ENCODE measurements at places on chromosomes 12 and 14. TPM values are rescaled to one million over a fixed set of nuclear protein-coding genes. Genes with fewer than 3 reads are reported as not detected.
A peak's percentile ranks its signal among the peaks of the same experiment; 100 is the strongest.

DNA sequence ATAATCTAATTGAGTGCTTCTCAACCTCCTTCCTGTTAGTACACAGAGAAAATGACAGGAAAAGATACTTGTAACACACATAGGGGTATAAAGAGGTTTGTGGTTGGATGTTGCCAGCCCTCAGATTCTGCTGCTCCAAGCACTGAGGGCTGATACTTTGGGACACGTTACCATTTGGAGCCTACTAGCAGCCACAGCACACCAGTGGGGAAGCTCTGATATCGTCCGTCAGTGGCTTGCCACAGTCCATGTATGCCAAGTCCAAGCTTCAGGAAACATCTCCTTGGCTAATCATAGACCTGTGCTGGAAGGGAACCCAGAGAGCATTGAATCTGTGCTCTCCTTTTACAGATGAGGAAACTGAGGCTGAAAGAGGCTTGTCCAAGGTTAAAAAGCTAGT, 22.3 kb downstream of the B4GALNT3 start:
- DNase-seq, result no peak
- no peak overlapping the region for H3K4me3 ChIP-seq
- no peaks in the 10 kb centered on the region for H3K36me3 ChIP-seq

DNA sequence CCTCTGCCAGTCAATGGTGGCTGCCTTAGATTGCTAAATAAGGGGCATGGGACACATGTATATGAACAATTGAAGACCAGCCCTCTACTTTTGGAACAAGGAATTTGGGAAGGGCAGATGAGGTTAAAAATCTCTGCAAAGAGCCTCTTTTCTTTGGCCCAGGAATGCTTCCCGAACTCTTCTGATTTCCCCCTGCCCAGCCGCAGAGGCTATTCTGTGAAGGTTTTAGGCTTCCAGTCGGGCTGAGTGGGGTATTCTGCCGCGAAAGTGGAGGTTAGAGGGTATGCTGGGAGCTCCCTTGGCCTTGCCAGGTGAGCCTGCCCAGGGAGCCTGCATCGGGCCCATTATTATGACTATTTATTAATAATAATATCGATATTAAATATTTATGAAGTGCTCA, 1.2 kb downstream of the POU6F1 start:
- no peaks in the 10 kb centered on the region for H3K27me3 ChIP-seq
- DNase-seq, result no peak
- peak overlapping the region; percentile 77 for H3K4me3 ChIP-seq
- H3K27ac ChIP-seq, result peak overlapping the region; percentile 58

The SERPINA12 gene
- total RNA-seq, result not detected

DNA sequence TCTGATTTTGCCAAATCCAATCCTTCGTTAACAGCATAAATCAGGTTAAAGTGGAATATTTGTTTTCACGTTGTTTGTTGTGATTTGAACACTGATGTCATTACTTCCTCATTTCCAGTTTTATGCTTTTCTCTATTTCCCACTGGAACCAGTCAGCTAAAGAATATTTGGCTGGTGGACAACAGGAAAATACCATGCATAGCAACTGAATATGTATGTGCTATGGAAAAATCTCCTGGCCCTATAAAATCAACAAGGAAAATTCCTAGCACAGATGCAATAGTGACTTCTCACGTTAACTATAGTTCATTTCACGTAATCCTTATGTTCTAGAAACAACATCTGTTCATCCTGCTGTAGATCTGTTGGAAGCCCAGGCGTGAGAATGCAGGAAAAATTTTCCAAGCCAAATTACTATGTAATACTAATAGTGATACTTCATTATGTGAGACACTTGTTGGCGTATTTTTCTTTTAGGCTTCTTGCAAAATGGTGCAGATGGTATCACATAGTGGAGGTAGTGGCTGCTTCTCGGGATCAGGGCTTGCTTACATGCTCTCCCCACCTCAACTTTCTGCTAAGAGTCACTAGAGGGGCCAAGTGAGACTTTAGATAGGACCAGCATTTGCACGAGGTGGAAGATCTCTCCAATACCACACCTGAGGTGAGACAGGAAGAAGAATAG, 86.3 kb upstream of the USP44 start:
- DNase-seq, result peak; percentile 100
- peak overlapping the region; percentile 99 for H3K27ac ChIP-seq
- H3K27me3 ChIP-seq, result no peaks in the 10 kb centered on the region

The SYT1 gene
- total RNA-seq, result 3.0 TPM

GRCh38 chr14:90774316-90774715, 41.9 kb downstream of the TTC7B start:
- peaks cover 13% of the 10 kb centered on the region for H3K36me3 ChIP-seq
- DNase-seq, result no peak
- H3K27me3 ChIP-seq, result no peaks in the 10 kb centered on the region
- H3K27ac ChIP-seq, result no peak overlapping the region

- DNase-seq, result no peak
- no peaks in the 10 kb centered on the region for H3K27me3 ChIP-seq
- no peak overlapping the region for H3K27ac ChIP-seq
- no peaks in the 10 kb centered on the region for H3K36me3 ChIP-seq
- peaks cover 10% of the 10 kb centered on the region for H3K4me1 ChIP-seq
- no peak overlapping the region for H3K4me3 ChIP-seq
These were observed 114.7 kb upstream of the AMIGO2 start for GRCh38 chr12:47194501-47194900.

The LBHD2 gene
- not detected for total RNA-seq

DNA sequence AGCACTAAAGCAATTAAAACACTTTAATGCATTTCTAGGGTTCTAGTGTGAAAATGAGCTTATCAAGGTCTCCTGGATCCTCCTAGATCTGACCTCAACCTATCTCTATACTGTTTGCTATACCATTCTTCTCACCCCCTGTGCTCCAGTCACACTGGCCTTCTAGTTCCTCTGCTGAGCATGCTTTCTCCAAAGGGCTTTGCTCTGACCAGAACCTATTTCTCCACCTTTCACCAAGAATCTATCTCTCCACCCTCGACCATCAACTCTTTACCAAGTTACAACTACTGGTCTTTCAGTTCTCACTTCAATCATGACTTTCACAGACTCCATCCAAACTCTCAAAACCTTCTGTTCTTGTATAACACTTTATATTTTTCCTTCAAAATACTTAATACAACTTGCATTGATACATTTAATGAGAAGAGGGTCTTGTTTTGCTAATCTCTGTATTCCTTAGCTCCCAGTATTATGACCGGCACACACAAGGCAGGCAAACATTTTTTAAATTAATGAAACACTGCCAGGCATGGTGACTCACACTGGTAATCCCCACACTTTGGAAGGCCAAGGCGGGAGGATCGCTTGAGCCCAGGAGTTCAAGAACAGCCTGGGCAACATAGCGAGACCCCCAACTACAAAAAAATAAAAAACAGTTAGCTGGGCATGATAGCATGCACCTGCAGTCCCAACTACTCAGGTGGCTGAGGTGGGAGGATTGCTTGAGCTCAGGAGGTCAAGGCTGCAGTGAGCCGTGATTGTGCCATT, 22.8 kb downstream of the PPP1R12A start:
- peaks cover 2% of the 10 kb centered on the region for H3K36me3 ChIP-seq
- H3K27ac ChIP-seq, result no peak overlapping the region
- no peak overlapping the region for H3K4me3 ChIP-seq
- peak; percentile 59 for DNase-seq
- H3K27me3 ChIP-seq, result no peaks in the 10 kb centered on the region
- H3K4me1 ChIP-seq, result peaks cover 3% of the 10 kb centered on the region

GRCh38 chr12:103024650-103025049, 67.2 kb downstream of the ASCL1 start:
- no peaks in the 10 kb centered on the region for H3K27me3 ChIP-seq
- no peak overlapping the region for H3K4me3 ChIP-seq
- no peaks in the 10 kb centered on the region for H3K36me3 ChIP-seq
- no peak for DNase-seq
- no peak overlapping the region for H3K27ac ChIP-seq
- H3K4me1 ChIP-seq, result no peaks in the 10 kb centered on the region

- no peaks in the 10 kb centered on the region for H3K27me3 ChIP-seq
- H3K27ac ChIP-seq, result no peak overlapping the region
- no peak overlapping the region for H3K4me3 ChIP-seq
- no peaks in the 10 kb centered on the region for H3K36me3 ChIP-seq
- no peaks in the 10 kb centered on the region for H3K4me1 ChIP-seq
These were observed 174.0 kb downstream of the SLC2A13 start for GRCh38 chr12:39931857-39932256.

GRCh38 chr12:95972832-95973456, 23.2 kb downstream of the HAL start:
- peaks cover 9% of the 10 kb centered on the region for H3K27me3 ChIP-seq
- H3K4me3 ChIP-seq, result no peak overlapping the region
- H3K27ac ChIP-seq, result no peak overlapping the region
- no peaks in the 10 kb centered on the region for H3K4me1 ChIP-seq
- DNase-seq, result no peak

The FMNL3 gene
- total RNA-seq, result 36.4 TPM

The LRTM2 gene
- total RNA-seq, result not detected

DNA sequence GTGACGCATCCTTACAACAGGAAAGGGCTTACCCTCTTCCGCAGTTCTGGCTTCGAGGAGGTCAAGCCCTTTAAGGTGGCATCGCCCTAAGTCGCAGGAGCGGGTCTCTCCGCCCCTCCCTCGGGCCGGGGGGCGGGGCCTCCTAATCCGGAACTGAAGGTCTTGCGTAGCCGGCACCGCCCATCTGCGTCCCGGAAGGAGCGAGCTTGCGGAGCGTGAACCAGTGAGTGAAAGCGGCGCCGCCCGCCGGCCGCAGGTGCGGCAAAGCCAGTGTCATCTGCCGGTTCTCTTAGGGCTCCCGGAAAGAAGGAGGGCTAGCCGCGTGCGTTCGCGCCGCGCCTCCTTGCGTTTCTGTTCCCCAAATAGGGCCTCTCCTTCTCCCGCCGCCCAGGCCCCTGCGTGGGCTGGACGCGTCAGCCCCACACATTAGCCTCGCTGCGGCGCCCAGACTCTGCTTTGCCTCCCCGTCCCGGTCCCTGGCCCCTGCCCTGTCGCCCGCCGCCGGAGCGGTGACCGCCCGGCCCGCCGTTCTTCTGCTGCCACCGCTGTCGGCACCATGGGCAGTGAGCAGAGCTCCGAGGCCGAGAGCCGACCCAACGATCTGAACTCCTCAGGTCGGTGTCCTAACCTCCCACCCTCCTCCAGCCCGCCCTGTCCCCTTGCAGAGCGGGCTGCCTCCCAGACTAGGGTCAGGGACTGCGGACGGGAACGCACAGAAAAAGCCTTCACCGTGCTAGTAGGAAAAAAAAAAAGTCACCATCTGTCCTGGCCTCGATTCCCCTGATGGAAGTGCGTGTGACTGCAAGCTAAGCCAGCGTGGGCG, at the start of gene BORCS5:
Gene BORCS5, plus strand, starts transcription at position 183 of the 823 bp plus-strand sequence. Its CDS starts 374 bp downstream, at position 557.
- H3K27ac ChIP-seq, result peak within 1 kb of the TSS; percentile 72
- no peaks in the 10 kb centered on the region for H3K4me1 ChIP-seq
- no peaks in the 10 kb centered on the region for H3K27me3 ChIP-seq
- peak within 1 kb of the TSS; percentile 74 for H3K4me3 ChIP-seq
- H3K36me3 ChIP-seq, result no peaks in the 10 kb centered on the region

The UNC79 gene
- not detected for total RNA-seq

DNA sequence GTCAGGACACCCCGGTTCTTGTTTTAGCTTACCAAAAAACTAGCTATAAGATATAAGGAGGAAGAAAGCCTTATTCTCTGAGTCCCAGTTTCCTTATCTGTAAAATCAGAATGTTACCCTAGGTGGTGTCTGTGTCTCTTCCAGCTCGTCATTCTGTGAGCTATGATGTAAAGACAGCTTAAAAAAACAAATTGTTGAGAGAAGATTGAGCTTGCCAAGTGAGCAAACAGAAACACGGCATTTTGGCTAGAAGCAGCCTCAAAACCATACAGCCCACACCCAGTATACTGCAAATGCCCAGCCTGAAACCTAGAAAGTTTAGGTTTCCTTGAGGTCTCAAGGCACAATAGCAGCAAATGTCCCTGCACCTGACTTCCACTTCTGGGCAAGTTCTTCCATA, 151.4 kb downstream of the SSPN start:
- peaks cover 4% of the 10 kb centered on the region for H3K4me1 ChIP-seq
- no peak overlapping the region for H3K4me3 ChIP-seq
- peak; percentile 62 for DNase-seq
- H3K36me3 ChIP-seq, result no peaks in the 10 kb centered on the region

The KRT74 gene
- not detected for total RNA-seq

- H3K4me1 ChIP-seq, result peaks cover 3% of the 10 kb centered on the region
- H3K36me3 ChIP-seq, result no peaks in the 10 kb centered on the region
- DNase-seq, result peak; percentile 12
- H3K4me3 ChIP-seq, result no peak overlapping the region
These were observed 56.4 kb upstream of the FBXO33 start for GRCh38 chr14:39488600-39488999.

The FAM90A1 gene
- not detected for total RNA-seq

- H3K27ac ChIP-seq, result no peak overlapping the region
- peaks cover 2% of the 10 kb centered on the region for H3K4me1 ChIP-seq
- H3K27me3 ChIP-seq, result no peaks in the 10 kb centered on the region
- no peak for DNase-seq
- H3K4me3 ChIP-seq, result no peak overlapping the region
These were observed 119.6 kb upstream of the EEA1 start for GRCh38 chr12:93048656-93049055.

The PDE3A gene
- total RNA-seq, result 0.18 TPM

The TAPBPL gene
- 3.4 TPM for total RNA-seq

- H3K27ac ChIP-seq, result peak overlapping the region; percentile 86
- no peaks in the 10 kb centered on the region for H3K36me3 ChIP-seq
- peak; percentile 64 for DNase-seq
These were observed 31.9 kb downstream of the DAD1 start for GRCh38 chr14:22556990-22557623.

DNA sequence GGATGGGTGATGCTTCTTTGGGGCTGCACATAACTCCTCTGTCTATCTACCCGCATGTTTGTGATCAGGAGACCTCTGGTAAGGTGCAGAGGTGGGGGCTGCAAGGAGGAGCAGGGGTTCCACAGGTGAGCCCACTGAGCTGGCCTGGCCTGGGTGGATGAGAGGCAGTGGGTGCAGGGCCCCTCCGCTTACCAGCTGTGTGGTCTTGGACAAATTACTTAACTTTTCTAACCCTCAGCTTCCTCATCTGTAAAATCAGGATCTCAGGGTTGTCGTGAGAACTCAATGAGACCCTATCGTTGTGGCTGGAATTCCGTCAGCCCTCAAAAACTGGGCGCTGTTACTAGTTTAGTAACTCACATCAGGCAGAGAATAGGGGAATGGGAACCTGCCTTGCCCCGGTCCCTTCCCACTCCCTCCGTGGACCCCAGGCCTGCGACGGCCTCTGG, 7.5 kb downstream of the PTPN6 start:
- no peaks in the 10 kb centered on the region for H3K36me3 ChIP-seq
- no peak overlapping the region for H3K27ac ChIP-seq
- H3K27me3 ChIP-seq, result no peaks in the 10 kb centered on the region
- DNase-seq, result no peak
- H3K4me1 ChIP-seq, result peaks cover 5% of the 10 kb centered on the region

GRCh38 chr12:77845831-77846230, 15.1 kb downstream of the NAV3 start:
- H3K27me3 ChIP-seq, result peaks cover 6% of the 10 kb centered on the region
- H3K27ac ChIP-seq, result no peak overlapping the region
- no peaks in the 10 kb centered on the region for H3K36me3 ChIP-seq
- no peak overlapping the region for H3K4me3 ChIP-seq
- peak; percentile 44 for DNase-seq

All from IMR-90 (cell line).